Spinal cord (tissue), 10 donors: ENCODE measurements at places on chromosomes 16 and 17. TPM values are rescaled to one million over a fixed set of nuclear protein-coding genes. Genes with fewer than 3 reads are reported as not detected.

DNA sequence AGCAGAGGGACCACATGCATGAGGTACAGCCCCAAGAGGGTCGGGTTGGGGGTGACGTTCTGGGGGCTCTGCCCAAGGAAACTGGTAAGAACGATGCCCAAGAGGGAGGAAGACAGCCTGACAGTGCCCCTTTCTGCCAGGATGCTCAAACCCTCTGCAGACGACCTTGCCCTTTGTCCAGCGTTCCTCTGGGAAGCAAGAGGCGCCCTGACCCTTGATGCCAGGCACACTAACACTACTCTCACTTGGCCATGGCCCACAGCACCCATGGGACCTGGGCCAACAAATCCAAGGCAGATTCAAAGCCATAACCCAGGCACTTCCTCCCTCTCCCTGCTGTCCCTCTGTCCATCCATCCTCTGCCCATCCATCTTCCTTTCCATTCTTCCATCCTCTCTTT lies 20.4 kb downstream of the TK2 start:
- no peak overlapping the region for H3K4me3 ChIP-seq
- H3K36me3 ChIP-seq, result peaks cover 55% of the 10 kb centered on the region
- no peaks in the 10 kb centered on the region for H3K4me1 ChIP-seq
- no peak for DNase-seq
- no peak overlapping the region for H3K27ac ChIP-seq

DNA sequence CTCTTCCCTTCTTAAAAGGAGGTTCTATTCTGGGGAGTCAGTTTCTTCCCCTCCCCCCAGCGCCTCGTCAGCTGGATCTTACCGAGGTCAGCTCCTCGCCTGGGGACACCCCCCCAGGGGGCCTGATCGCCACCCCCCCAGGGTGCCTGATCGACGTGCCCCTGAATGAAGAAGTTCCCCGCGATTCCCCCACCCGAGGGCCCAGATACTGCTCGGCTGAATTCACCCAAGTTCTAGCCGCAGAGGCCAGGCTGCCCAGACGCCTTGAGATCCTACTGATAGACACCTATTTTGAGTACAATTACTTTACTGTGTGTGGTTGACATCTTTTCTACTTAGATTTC lies 1.4 kb downstream of the RAB11FIP3 start:
- peak overlapping the region; percentile 52 for H3K27ac ChIP-seq
- peak overlapping the region; percentile 71 for H3K4me3 ChIP-seq
- H3K4me1 ChIP-seq, result peaks cover 45% of the 10 kb centered on the region
- H3K36me3 ChIP-seq, result peaks cover 14% of the 10 kb centered on the region
- no peak for DNase-seq

GRCh38 chr17:77462090-77462489 lies 321.3 kb downstream of the SEC14L1 start:
- no peak overlapping the region for H3K4me3 ChIP-seq
- H3K27ac ChIP-seq, result peak overlapping the region; percentile 22
- peaks cover 75% of the 10 kb centered on the region for H3K4me1 ChIP-seq
- no peaks in the 10 kb centered on the region for H3K27me3 ChIP-seq

DNA sequence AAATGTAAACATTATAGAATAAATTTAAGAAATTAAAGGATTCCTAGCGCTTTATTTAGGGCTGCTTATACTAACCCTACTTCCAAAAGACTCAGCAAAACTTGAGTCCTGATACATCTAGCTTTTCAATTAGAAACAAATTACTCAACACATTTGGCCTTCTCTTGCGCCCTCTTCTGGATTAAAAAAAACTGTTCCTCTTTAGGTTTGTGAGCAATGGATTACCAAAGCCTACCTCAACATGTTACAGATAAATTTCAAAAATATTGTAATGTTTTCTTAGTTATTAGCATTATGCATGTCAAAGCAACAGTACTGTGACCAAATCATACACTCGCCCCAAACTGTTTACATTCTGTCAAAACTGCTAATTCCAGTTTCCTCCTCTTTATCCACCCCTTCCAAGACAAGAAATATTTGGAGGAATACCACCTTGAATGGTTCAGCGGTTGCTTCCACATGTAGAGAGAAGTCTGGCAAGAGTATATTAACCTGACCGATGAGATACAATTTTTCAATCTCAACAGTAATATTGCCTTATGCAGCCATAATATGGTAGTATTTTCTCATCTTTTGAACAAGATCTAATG lies 2.7 kb downstream of the NUFIP2 start:
- DNase-seq, result no peak
- peaks cover 6% of the 10 kb centered on the region for H3K4me1 ChIP-seq
- peaks cover 18% of the 10 kb centered on the region for H3K36me3 ChIP-seq
- H3K27ac ChIP-seq, result no peak overlapping the region

DNA sequence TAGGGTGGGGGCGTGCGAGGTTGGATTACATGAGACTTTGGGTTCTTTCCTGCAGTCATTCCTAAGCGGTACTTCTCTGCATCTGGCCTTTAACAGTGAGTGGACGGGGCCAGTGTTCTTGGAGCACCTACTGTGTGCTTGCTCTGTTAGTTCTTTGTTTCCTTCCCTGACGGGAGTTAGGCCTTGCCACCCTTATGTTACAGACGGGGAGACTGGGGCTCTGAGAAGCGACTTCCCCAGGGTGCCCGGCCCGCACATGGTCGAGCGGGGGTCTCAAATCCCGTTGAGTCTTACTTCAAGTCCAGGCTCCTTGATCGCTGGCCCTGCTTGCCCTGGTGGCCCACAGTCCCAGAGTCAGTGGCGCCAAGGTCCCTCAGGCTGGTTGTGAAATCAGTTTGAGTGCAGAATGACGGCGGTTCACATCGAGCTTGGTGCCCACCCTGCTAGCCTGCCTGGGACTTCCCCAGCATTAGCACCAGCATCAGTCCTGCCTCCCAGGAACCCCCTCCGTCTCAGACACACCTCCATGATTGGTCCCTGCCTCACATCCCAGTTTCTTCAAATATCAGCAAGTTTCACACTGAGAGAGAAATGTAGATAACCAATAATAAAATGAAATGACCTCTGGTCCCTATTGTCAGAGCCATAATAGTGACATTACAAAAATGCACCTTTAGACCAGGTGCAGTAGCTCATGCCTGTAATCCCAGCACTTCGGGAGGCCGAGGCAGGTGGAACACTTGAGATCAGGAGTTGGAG lies 128.0 kb downstream of the CMIP start:
- peaks cover 2% of the 10 kb centered on the region for H3K36me3 ChIP-seq
- H3K4me1 ChIP-seq, result peaks cover 36% of the 10 kb centered on the region

GRCh38 chr17:48973806-48974205 lies 5.4 kb upstream of the GIP start:
- H3K27ac ChIP-seq, result no peak overlapping the region
- H3K27me3 ChIP-seq, result no peaks in the 10 kb centered on the region
- no peak for DNase-seq

GRCh38 chr16:48335961-48336360 lies 49.3 kb downstream of the SIAH1 start:
- no peaks in the 10 kb centered on the region for H3K27me3 ChIP-seq
- peaks cover 22% of the 10 kb centered on the region for H3K36me3 ChIP-seq
- H3K27ac ChIP-seq, result no peak overlapping the region
- H3K4me3 ChIP-seq, result no peak overlapping the region
- H3K4me1 ChIP-seq, result no peaks in the 10 kb centered on the region
- no peak for DNase-seq

GRCh38 chr17:81317961-81318605 lies 23.0 kb upstream of the SLC38A10 start:
- H3K27me3 ChIP-seq, result no peaks in the 10 kb centered on the region
- peaks cover 40% of the 10 kb centered on the region for H3K4me1 ChIP-seq
- no peak overlapping the region for H3K27ac ChIP-seq
- no peak overlapping the region for H3K4me3 ChIP-seq
- no peak for DNase-seq
- H3K36me3 ChIP-seq, result no peaks in the 10 kb centered on the region

DNA sequence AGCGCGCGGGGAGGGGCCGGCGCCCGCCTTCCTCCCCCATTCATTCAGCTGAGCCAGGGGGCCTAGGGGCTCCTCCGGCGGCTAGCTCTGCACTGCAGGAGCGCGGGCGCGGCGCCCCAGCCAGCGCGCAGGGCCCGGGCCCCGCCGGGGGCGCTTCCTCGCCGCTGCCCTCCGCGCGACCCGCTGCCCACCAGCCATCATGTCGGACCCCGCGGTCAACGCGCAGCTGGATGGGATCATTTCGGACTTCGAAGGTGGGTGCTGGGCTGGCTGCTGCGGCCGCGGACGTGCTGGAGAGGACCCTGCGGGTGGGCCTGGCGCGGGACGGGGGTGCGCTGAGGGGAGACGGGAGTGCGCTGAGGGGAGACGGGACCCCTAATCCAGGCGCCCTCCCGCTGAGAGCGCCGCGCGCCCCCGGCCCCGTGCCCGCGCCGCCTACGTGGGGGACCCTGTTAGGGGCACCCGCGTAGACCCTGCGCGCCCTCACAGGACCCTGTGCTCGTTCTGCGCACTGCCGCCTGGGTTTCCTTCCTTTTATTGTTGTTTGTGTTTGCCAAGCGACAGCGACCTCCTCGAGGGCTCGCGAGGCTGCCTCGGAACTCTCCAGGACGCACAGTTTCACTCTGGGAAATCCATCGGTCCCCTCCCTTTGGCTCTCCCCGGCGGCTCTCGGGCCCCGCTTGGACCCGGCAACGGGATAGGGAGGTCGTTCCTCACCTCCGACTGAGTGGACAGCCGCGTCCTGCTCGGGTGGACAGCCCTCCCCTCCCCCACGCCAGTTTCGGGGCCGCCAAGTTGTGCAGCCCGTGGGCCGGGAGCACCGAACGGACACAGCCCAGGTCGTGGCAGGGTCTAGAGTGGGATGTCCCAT lies 232.8 kb downstream of the SEC14L1 start:
- H3K27ac ChIP-seq, result peak overlapping the region; percentile 86
- H3K4me3 ChIP-seq, result peak overlapping the region; percentile 83
- peaks cover 8% of the 10 kb centered on the region for H3K36me3 ChIP-seq
- peaks cover 70% of the 10 kb centered on the region for H3K4me1 ChIP-seq
- DNase-seq, result no peak

- no peak overlapping the region for H3K27ac ChIP-seq
- H3K27me3 ChIP-seq, result no peaks in the 10 kb centered on the region
- DNase-seq, result no peak
- peaks cover 23% of the 10 kb centered on the region for H3K4me1 ChIP-seq
These were observed 35.0 kb downstream of the JPH3 start for GRCh38 chr16:87637357-87637756.

- H3K4me1 ChIP-seq, result peaks cover 37% of the 10 kb centered on the region
- H3K27me3 ChIP-seq, result no peaks in the 10 kb centered on the region
- peaks cover 72% of the 10 kb centered on the region for H3K36me3 ChIP-seq
- no peak overlapping the region for H3K27ac ChIP-seq
- no peak overlapping the region for H3K4me3 ChIP-seq
- no peak for DNase-seq
These were observed 1.3 kb downstream of the HGS start for GRCh38 chr17:81685108-81685507.

- no peaks in the 10 kb centered on the region for H3K27me3 ChIP-seq
- peaks cover 2% of the 10 kb centered on the region for H3K4me1 ChIP-seq
- DNase-seq, result no peak
- H3K36me3 ChIP-seq, result peaks cover 26% of the 10 kb centered on the region
These were observed 24.8 kb downstream of the TXNDC11 start for GRCh38 chr16:11717811-11718210.

DNA sequence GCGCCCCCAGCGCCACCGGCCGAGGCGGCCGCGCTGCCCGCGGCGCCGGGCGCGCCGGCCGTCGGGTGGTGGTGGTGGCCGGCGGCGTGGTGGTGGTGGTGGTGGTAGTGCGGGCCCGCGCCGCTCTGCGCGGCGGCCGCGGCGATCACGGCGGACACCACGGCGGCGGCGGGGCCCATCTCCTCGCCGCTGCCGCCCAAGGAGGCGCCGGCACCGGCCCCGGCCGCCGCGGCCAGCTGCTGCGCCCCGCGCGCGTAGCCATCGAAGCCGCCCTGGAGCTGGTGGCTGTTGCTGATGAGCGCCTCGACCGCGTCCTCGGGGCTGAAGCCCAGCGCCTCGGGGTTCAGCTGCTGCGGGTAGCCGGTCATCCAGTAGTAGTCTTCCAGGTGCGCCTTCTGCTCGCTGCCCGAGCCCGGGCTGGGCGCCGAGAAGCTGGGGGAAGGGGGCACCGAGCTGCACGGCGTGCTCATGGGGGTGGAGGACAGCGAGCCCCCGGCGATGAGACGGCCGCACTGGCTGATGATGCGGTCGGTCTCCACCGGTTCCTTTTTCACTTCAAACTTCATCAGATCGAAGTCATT lies 1.2 kb downstream of the MAF start:
- peaks cover 25% of the 10 kb centered on the region for H3K4me1 ChIP-seq
- peak overlapping the region; percentile 95 for H3K27ac ChIP-seq
- peaks cover 9% of the 10 kb centered on the region for H3K27me3 ChIP-seq
- DNase-seq, result no peak
- H3K36me3 ChIP-seq, result no peaks in the 10 kb centered on the region

- H3K27me3 ChIP-seq, result no peaks in the 10 kb centered on the region
These were observed 50.9 kb downstream of the PECAM1 start for GRCh38 chr17:64339516-64340490.

GRCh38 chr16:78256686-78257375 lies 157.4 kb downstream of the WWOX start:
- H3K4me3 ChIP-seq, result no peak overlapping the region
- H3K27me3 ChIP-seq, result no peaks in the 10 kb centered on the region
- H3K36me3 ChIP-seq, result no peaks in the 10 kb centered on the region
- no peak overlapping the region for H3K27ac ChIP-seq
- DNase-seq, result no peak

- DNase-seq, result no peak
- peaks cover 8% of the 10 kb centered on the region for H3K36me3 ChIP-seq
- H3K4me1 ChIP-seq, result peaks cover 23% of the 10 kb centered on the region
- no peak overlapping the region for H3K4me3 ChIP-seq
- no peak overlapping the region for H3K27ac ChIP-seq
- H3K27me3 ChIP-seq, result no peaks in the 10 kb centered on the region
These were observed 109.9 kb downstream of the VPS53 start for GRCh38 chr17:604765-605164.

GRCh38 chr17:59401725-59402124 lies 70.3 kb downstream of the YPEL2 start:
- peaks cover 10% of the 10 kb centered on the region for H3K36me3 ChIP-seq
- no peak overlapping the region for H3K27ac ChIP-seq
- H3K4me3 ChIP-seq, result no peak overlapping the region
- H3K27me3 ChIP-seq, result no peaks in the 10 kb centered on the region

DNA sequence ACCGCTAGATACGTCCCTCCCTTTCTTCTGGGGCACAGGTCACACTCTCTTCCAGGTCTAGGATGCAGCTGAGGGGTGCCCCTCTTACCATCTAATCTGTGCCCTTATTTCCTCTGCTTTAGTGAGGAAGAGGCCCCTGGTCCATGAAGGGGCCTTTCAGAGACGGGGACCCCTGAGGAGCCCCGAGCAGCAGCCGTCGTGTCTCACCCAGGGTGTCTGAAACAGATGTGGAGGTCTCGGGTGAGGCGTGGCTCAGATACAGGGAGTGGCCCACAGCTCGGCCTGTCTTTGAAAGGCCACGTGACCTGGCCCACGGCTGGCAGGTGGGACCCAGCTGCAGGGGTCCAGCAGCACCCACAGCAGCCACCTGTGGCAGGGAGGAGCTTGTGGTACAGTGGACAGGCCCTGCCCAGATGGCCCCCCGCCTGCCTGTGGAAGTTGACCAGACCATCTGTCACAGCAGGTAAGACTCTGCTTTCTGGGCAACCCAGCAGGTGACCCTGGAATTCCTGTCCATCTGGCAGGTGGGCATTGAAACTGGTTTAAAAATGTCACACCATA lies 15.6 kb downstream of the SCGB1C2 start:
- H3K27ac ChIP-seq, result no peak overlapping the region
- H3K27me3 ChIP-seq, result no peaks in the 10 kb centered on the region
- DNase-seq, result no peak
- no peaks in the 10 kb centered on the region for H3K4me1 ChIP-seq
- H3K36me3 ChIP-seq, result peaks cover 56% of the 10 kb centered on the region

The TP53TG3C gene
- not detected for total RNA-seq

The PRAC2 gene
- not detected for total RNA-seq

The HAS3 gene
- total RNA-seq, result 1.7 TPM

The ASGR1 gene
- total RNA-seq, result 4.3 TPM

The TBC1D3C gene
- not detected for total RNA-seq

The CD300H gene
- total RNA-seq, result not detected

The CDC42EP4 gene
- total RNA-seq, result 50.4 TPM

The JPH3 gene
- 28.9 TPM for total RNA-seq

The MEFV gene
- total RNA-seq, result 0.33 TPM
